Hematopoietic multipotent progenitor cell treated with erythropoietin and hydrocortisone succinate and interleukin-3 and kit ligand, for 8 days (in vitro differentiated cells): ENCODE measurements at places on chromosomes 13 and 19.

GRCh38 chr13:46165485-46166223, 16.3 kb downstream of the LCP1 start:
- no peak for DNase-seq

- peak; percentile 88 for DNase-seq
Observed at GRCh38 chr19:45882652-45883585, 3.0 kb downstream of the IRF2BP1 start.

DNA sequence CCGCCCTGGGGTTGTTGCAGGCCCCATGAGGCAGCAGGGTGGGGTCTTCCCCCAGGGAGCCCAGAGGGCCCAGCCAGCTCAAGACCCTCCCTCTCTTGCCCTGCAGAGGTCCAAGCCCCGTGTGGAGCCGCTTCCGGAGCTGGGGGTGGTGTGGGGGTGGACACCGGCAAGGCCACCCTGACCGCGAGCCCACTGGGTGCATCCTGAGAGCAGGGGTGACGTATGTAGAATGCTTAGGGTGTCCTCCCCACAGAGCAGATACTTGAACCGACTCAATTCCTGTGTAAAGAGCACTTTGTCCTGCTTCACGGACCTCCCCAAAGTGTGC, 14.8 kb downstream of the UBXN6 start:
- no peak for DNase-seq

DNA sequence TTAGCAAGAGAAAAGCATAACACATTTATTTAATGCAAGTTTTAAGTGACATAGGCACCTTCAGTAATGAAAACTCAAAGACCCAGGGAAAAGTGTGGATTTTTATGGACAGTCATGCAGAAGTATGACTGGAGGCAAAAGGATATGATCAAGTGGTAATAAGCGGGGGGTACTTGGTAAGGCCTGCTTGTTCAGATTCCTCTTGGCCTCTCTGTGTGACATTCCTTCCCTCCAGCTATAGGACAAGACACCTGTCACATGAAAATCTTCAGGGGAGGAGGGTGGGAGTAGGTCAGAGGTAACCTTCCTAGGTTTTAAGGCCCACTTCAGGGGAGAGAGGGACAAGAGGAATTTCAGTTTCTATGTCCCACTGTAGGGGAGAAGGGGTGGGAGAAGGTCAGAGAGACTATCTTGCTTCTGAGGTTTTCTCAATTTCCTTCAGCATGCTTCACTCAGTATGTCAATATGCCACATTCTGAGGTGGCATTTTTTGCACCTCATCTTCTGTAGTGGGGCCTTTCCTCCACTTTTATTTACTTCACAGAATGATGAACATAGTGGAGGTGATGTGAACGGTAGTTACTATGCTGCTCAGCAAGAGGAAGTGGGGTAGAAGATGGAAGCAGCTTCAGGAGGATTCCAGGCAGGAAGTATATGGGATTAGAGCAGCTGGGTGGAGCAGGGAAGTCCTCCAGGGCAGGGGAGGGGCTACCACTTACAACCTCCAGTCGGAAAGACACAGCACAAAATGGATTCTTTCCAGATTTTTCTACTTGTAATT, 73.2 kb upstream of the RFC3 start:
- DNase-seq: no peak

DNA sequence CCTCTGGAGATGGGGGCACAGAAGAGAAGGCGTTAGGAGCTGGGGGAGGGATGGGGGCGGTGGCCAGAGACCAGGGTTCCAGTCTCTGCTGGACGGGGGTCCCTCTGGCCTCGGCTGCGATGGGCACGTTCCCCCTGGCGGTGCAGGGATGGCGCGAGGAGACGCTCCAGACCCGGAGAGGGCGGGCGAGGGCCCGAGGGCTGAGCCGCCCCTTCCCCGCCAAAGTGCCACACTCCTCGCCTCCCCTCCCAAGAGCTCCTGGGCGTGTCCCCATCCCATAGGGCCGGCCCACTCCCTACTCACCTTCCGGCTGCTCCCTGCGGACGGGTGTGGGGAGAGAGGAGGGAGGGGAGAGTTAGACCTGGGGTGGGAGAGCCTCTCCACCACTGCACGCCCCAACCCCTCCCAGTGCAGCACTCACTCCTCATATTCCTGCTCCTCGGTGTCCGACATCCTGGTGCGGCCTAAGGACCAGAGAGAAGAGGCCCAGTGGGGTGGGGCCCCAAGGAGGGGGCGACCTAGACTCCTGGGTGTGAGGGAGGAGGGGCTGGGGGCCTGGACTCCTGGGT, 2.2 kb downstream of the TNNT1 start:
- DNase-seq: no peak

DNA sequence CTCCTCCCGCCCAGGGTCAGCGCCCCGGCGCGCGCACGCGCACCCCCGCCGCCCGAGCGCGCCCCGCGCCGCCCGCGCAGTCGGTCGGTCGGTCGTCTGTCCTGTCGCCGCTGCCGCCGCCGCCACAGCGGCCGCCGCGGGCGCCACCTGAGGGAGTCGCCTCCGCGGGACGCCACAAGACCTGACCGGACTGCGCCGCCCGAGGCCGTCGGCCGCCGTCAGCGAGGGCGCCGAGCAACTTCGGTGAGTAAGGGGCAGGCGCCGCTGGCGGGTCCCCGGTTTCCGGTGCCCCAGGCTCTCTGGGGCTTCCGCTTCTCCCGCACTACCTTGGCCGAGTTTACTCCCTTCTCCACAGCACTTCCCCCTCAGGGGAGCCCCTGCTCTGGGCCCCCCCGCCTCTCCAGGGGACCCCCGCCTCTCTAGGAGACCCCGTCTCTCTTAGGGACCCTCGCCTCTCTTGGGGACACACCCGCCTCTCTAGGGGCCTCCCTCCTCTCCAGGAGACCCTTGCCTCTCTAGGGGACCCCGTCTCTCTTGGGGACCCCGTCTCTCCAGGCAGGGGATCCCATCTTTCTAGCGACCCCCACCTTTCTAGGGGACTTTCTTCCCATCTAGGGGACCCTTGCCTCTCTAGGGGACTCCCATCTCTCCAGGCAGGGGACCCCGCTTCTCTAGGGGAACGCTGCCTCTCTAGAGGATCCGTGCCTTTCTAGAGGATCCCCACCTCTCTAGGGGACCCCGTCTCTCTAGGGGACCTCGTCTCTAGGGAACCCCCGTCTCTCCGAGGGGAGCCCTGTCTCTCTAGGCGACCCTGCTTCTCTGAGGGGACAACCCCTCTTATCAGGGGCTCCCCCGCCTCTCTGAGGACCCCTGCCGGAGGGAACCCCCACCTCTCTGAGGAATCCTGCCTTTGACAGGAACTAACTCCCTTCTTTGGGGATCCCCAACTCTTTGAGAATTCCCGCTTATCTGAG, 19.3 kb upstream of the GATAD2A start:
- no peak for DNase-seq

DNA sequence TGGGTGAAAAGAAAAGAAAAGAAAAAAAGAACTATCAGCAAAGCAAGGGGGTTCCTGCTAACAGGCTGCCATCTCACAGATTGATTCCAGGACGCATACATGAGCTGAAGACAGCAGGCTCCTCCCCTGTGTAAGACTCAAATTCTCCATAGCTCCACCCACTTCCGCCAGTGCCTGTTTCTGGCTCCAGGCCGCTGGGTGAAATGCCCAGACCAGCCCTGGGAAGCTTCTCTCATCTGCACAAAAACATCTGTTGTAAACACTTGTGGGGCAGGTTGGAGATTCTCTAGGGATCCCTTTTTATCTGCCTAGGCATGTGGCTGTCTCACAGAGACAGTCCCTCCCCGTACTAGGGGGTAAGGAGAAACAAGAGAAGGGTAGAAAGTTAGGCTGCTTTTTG, 1054.4 kb upstream of the SPRY2 start:
- DNase-seq: no peak

DNA sequence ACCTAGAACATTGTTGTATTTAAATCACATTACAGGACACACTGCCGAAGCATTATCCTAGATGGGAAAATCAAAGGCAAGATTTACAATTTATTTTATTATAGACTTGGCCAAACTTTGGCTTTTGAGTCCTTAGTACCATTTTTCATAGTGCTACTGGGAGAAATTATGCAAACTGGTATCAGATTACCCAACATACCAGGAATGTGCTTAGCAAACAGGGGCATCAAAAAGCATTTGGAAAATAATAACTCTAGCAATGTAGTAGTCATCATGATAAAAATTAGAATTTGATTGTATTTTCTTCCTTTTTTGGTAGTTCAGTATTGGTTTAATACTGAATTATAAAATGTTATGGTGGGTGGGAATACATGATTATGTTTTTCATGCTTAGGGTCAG, 34.0 kb downstream of the GPC6 start:
- no peak for DNase-seq

GRCh38 chr19:48496959-48497727, 14.5 kb downstream of the LMTK3 start:
- no peak for DNase-seq

GRCh38 chr13:93714171-93714570, 487.6 kb downstream of the GPC6 start:
- DNase-seq: no peak

DNA sequence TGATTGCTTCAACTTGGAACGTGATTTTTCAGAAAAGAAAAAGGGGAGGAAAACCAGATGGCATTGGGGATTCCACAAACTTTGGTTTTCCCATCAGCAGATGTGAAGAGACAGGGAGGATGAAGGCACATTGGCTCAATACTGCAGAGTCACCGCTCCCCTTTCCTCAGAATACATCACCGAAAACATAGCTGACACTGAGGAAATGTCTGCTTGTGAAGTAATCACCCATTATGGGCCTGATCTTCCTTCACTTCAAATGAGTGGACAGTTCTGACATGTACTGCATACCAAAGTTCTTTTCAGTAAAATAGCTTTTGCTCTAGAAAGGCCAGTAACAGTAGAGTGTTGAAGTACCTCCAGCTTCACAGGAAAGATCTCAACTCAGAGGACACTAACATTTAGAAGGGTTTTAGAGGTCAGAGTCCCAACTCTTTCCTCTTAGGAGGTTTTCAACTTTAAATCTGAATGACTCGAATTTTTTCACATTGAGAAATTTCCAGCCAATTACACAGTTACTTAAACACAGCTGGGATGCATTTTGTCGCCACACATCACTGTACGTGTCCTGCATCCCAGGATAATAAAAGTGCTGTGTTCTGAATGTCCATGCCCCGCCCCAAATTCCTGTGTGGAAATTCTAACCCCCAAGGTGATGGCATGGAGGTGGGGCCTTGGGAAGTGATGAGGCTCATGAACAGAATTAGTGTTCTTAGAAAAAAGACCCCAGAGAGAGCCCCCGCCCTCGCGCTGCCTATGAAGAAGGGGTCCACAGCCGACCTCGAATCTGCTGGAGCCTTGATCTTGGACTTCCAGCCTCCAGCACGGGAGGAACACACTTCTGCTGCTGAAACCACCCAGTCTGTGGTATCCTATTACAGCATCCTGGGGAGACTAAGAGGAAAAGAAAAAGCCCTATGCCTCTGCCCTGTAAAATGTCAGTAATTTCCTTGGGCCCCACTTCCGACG, 77.7 kb downstream of the COL4A1 start:
- DNase-seq: no peak

DNA sequence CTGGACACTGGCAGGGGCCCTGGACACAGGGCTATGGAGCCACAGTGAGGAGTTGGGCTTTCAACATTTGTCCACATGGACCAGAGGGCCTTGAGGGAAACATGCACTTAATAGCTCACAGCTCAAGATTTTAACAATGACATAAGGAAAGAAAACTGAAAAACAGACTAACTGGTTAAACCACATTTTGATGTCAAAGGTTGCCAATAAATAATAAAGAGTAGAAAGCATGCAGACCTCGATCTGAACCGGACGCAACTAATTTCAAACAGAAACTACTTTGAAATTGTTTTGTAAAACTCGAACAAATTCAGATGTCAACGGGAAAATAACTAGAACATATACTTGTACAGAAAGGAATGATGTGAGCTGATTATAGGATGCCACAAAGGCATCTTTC, 15.5 kb upstream of the ZNF888 start:
- no peak for DNase-seq

GRCh38 chr19:501646-502045, 5.4 kb downstream of the MADCAM1 start:
- DNase-seq: no peak

DNA sequence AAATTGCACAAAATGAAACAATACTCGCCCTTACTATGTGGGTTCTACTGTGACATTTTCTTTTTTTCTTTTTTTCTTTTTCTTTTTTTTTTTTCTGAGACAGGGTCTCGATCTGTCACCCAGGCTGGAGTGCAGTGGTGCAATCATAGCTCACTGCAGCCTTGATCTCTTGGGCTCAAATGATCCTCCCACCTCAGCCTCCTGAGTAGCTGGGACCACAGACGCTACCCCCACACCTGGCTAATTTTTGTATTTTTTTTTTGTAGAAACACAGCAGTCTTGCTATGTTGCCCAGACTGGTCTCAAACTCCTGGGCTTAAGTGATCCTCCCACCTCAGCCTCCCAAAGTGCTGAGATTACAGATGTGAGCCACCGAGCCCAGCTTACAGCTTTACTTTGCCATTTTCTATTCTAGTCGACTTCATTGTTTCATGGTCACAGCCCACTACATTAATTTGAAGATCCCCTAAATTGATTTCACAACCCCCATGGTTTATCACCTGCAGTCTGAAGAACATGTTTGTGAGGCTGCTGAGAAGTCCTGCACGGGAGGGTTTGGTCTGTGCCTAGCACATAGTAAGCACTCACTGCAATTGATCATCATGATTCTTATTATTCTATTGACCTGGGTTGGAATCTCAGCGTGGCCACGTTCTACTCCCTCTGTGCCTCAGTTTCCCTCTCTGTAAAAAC, 3.8 kb downstream of the BCL3 start:
- DNase-seq: no peak

GRCh38 chr13:104296286-104296685, 1230.1 kb upstream of the SLC10A2 start:
- DNase-seq: no peak

- no peak for DNase-seq
Observed at GRCh38 chr13:34863360-34864135, 78.5 kb upstream of the NBEA start.

GRCh38 chr13:46647512-46648065, 94.6 kb downstream of the LRCH1 start:
- DNase-seq: no peak

GRCh38 chr19:19362075-19362474, 41.4 kb downstream of the MAU2 start:
- no peak for DNase-seq

GRCh38 chr19:16435238-16435917, 36.4 kb downstream of the EPS15L1 start:
- DNase-seq: no peak

GRCh38 chr19:32067685-32068084, 277.7 kb upstream of the ZNF507 start:
- DNase-seq: no peak

- DNase-seq: no peak
Observed at GRCh38 chr13:35791184-35791851, 314.8 kb upstream of the MAB21L1 start.

DNA sequence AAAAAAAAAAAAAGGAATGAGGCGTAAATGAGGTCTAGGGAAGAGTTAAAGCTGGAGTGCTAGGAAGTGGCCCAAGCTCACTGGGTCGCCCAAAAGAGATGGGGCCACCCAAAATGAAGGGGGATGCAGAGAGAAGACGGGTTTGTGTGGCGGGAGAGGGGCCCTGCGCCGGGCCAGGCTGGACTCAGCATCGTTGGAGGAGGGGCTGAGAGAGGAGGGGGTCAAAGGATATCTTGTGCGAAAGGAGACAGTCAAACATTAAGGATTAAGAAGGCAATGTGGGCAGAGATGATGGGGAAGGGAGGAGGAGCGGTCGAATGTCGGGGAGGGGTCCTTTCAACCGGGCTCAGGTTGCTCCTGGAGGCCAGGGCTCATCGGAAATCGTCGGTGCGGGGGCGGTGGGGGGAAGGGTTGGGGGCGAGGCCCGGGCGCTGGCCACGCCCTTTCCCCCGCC, 825 bp upstream of the CARM1 start:
- DNase-seq: no peak
